ENCODE measurements at places on chromosomes 2 and 18.

GRCh38 chr2:232292395-232293154 lies 86.0 kb upstream of the ALPP start:
- no peak for DNase-seq

DNA sequence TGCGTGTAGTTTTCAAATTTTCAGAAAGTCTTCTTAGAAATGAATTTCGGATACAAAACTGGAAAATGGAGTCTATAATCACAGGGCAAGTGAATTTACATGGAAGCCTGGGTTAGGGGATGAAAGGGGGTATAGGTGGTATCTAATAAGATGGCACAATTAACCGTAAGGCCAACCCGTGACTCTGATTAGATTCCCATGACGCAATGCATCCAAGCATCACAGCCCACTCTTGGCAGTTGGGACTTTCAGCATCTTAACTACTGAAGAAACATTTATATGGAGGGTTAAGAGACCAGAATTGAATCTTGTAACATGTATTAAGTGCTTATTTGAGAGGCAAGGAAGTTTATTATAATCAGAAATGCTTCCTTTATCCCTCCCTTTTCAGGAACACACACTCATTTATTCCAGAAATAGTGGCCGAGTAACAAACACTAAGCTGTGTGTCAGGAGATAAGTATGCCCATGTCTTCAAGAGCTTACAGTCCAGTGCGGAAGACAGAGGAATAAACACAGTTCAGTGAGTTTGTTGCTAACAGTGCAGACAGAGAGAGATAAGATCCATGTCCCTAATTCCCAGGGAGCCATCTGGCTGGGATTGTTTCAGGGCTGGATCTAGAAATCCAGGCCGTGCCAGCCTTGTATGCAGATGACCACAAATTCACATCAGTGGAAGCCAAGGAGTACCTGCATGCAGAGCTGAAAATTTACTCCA lies 151.2 kb downstream of the ANTXR1 start:
- no peak for DNase-seq

DNA sequence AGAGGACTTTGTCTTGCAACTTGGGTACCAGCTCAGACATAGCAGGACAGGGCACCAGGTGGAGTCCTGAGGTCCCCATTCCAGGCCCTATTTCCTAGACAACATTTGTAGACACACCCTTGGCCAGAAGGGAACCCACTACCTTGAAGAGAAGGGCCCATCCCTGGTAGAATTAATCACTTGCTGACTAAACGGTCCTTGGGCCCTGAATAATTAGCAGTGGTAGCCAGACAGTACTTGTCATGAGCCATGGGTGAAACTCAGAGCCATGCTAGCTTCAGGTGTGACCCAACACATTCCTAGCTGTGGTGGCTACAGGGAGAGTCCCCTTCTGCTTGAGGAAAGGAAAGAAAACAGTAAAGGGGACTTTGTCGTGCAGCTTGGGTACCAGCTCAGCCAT lies 28.5 kb upstream of the ACTR2 start:
- DNase-seq, result no peak

- no peak for DNase-seq
These were observed 13.9 kb downstream of the SLC19A3 start for GRCh38 chr2:227703961-227704360.

GRCh38 chr2:113734185-113734584 lies 22.3 kb downstream of the SLC35F5 start:
- no peak for DNase-seq

Data from NCI-H1105 treated with DMSO at 0.1 percent for 48 hours (cell line).